ENCODE measurements at places on chromosomes 16 and 17.

DNA sequence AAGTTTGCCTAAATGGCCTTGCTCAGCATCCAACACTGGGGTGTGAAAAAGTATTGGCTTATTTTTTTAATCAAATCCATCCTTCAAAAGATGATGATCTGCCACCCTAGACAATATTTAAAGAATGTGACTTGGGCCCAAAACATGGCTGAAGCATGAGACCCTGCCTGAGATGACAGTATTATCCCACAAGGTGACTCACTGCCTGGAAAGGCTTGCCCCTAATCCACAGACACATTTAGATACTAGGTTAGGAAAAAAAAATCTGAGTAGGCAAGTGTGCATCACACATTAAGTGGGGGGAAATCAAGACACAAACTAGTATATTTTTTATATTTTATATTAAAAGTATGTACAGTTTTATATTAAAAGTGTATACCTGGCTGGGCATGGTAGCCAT, 38.4 kb downstream of the TOM1L2 start:
- no peak for DNase-seq

- DNase-seq = no peak
These were observed 497.9 kb downstream of the XYLT1 start for GRCh38 chr16:16972831-16973230.

DNA sequence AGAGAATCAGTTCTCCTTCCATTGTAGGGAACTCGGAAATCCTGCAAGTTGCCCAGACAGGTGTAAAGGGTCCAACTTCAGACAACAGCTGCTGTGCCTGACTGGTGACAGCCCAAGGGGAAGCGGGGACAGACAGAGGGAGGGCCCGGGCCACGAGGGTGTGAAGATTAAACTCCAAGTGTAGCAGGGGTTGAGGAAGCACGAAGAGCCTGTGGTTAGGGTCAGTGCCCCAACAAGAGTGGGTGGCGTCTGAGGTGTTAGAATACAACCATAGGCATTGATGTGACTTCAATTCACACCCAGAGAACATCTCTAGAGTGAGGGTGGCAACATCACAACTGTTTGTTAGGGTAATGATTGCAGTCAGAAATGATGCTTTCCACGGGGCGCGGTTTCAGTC, 39.1 kb downstream of the ASPA start:
- no peak for DNase-seq

DNA sequence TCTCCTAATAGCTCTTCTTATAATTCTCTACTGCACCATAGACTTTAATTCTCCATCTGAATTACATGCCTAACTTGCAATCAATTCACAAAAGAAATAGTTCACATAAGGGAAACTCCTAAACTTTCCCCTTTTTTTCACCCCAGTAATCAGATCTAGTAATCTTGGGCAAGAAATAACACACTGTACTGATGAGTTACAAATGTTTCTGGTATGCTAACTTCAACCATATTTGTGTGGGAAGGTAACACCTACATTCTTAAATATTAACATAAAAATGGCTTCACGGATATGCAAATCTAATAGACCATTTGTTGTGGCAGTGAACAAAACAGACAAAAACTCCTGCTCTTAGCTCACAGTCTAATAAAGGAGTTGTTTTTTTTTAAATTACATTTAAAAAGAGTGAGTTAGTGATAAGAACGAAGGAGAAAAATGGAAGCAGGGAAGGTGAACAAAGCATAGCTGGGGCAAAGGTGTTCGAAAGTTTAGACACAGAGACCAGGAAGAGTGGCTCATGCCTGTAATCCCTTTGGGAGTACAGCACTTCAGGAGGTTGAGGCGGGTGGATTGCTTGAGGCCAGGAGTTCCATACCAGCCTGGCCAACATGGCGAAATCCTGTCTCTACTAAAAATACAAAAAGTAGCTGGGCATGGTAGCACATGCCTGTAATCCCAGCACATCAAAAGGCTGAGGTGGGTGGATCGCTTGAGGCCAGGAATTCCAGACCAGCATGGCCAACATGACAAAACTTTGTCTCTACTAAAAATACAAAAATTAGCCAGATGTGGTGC, 34.8 kb downstream of the CMTM3 start:
- DNase-seq = no peak

GRCh38 chr17:13513039-13513405, 88.7 kb downstream of the HS3ST3A1 start:
- no peak for DNase-seq

- DNase-seq = no peak
These were observed 116.7 kb downstream of the CACNG3 start for GRCh38 chr16:24372824-24373223.

- DNase-seq = no peak
These were observed 541.3 kb downstream of the CDH11 start for GRCh38 chr16:64580558-64580957.

DNA sequence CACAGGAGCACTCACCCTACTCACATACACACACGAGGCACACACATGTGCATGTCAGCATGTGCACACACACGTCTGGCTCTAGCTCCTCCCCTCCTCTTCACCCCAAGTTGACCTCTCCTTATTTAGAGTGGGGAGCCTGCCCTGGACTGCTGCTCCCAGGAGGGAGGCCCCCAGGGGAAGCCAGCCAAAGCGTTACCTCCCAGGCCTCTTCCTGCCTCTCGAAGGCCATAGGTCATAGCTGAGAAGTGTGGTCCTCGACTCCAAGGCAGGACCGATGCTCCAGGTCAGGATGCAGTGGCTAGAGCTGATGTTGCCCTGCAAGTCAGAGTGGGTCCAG, 18.8 kb downstream of the POLR3K start:
- no peak for DNase-seq

- no peak for DNase-seq
These were observed 30.3 kb upstream of the SRCIN1 start for GRCh38 chr17:38636054-38636453.

GRCh38 chr16:55466209-55466608, 12.8 kb upstream of the MMP2 start:
- DNase-seq = no peak

GRCh38 chr16:70590722-70591415, 55.5 kb upstream of the IL34 start:
- no peak for DNase-seq

- no peak for DNase-seq
These were observed 190.1 kb upstream of the TBX2 start for GRCh38 chr17:61209525-61209924.

- DNase-seq = no peak
These were observed 8.9 kb upstream of the NAGPA start for GRCh38 chr16:5042574-5043171.

- no peak for DNase-seq
These were observed 71.3 kb downstream of the IRX5 start for GRCh38 chr16:55001931-55002330.

GRCh38 chr17:41315814-41316445, 420 bp upstream of the KRTAP17-1 start:
- DNase-seq = no peak

- DNase-seq = no peak
These were observed 28.2 kb downstream of the IL4R start for GRCh38 chr16:27341971-27342370.

GRCh38 chr17:63573634-63574033, 23.4 kb downstream of the DCAF7 start:
- no peak for DNase-seq

DNA sequence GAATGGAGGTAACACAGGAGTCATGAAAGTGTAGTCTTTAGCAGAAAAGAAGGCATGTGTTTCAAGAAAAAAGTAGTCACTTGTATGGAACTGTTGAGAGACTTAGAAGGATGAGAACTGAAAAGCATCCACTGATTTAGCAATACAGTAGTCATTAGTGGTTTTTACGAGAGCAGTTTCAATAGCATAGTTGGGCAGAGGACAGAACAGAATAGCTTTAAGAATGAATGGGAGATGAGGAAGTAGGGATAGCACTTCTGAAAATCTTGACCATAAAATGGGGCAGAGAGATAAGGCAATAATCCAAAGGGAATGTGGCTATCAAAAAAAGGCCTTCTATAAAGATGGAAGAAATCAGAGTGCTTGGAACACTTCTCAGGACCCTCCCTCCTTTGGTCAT, 64.8 kb upstream of the C17orf78 start:
- no peak for DNase-seq

Measured in activated CD4-positive, CD25-positive, alpha-beta regulatory T cell (primary cell).